AG04450 (cell line): ENCODE measurements at places on chromosomes 2 and 18.

DNA sequence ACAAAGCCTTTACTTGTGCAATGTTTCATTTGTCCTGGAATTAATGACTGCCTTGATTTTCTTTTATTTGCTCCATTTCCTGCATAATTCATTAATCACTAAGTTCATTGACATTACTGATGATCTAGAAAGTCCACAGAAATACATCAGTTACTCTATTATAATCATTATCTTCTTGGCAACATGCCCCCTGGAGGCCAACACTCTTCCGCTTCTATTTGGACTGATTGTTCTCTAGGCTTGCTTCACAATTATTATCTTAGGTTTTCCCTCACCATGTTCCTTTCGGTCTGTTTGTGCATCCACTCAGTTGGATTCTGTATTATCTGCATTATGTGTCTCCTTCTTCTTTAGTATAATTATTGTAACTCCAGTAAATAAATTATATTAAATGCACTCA lies 461.0 kb upstream of the CDH2 start:
- DNase-seq: no peak

GRCh38 chr2:108612153-108612513 lies 77.9 kb downstream of the LIMS1 start:
- DNase-seq: peak; percentile 52

- DNase-seq: no peak
Observed at GRCh38 chr2:165844216-165844615, 50.2 kb upstream of the GALNT3 start.

DNA sequence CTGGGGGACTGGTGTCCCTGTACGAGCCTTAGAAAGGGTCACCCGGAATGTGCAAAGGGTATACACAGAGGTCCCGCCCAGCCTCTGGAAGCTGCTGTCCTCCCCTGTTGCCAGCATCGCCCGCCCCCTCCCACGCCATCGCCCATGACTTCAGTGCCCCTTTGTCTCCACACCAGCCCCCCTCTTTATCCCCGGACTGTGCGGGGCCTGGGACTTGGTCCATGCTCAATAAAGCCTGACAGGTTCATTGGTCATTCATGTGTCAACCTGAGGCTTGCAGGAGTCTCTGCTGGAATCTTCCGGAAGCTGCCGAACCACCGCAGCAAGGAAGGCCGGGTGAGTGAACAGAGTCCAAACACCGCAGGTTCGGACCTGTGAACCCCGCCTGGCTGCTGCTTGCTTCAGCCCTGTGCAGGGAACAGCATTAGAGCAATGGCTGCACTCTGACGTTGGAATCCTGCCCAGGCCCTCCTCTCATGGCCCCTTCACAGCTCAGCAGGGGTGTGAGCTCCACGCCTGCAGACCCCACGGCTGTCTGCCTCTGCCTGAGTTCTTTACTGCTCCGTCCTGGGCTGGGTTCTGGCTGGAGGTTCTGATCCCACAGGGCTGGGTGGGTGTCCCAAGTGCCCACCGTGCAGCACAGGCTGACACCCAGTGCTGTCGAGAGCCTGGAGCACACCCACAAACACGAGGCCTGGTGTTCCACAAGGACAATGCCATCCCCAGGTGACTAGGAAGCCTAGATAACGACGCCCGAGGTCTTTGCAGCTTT lies 96.5 kb downstream of the SEPTIN10 start:
- DNase-seq: no peak

DNA sequence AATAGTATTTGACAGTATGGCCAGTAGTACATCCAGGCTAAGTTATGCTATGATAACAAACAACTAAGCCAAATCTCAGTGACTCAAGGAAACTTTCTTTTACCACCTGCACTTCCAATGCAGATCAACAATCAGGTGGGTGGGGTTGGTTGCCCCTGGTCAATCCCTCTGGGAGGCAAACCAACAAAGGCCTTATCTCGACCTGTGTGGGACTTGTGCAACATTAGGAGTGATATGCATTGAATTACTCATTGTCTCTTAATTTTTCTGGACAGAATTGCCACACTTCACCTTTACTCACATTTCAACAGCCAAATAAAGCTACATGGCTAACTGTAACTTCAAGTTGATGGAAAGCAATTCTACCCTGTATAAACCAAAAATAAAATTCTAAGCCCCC lies 1049.3 kb upstream of the CDH2 start:
- DNase-seq: no peak

GRCh38 chr2:235940330-235940729 lies 227.9 kb downstream of the GBX2 start:
- peak; percentile 84 for DNase-seq

DNA sequence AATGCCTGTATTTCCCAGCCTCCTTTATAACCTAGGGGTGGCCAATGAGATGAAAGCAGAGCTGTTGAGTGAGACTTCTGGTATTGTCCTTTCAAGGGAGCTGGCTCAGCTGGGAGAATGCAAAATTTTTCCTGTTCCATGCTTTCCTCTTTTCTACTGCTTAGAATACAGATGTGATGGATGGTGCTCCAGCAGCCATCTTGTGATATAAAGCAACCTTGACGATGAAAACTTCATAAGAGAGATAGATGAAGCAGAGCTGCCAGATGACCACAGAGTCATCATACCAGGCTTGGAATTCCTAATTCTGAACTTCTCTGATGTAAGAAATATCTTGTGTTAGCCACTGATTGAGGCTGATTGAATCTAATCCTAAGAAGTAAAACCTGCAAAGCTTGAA lies 11.9 kb upstream of the INHBB start:
- DNase-seq: no peak

DNA sequence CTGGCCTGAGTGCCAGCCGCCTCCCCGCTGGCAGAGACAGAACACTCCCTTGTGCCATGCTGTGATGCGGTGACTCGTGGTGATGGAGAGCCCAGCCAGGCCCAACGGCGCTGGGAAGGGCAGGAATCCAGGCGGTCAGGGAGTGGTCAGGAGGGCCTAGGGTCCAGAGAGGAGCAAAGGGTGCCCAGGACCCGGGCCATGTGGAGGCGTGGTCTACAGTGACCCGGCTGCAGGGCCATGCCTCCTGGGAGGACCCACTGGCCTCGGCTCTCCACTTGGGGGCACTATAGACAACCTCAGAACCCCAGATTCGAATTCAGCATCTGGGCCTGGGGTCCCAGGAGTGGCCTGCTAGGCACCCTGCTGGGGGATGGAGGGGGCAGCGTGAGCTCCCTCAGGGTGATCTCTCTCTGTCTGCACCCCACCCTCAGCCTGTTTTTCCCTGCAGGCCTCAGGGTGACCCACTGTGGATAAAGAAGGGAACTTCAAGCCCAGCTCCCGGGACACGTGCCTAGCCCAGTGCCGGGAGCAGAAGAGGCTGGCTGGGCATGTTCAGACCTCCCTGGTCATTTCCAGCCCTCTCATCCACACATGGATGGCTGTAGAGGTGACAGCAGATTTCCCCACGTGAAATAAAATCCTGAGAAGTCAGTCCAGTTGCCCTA lies 13.0 kb downstream of the AMER3 start:
- no peak for DNase-seq

- peak; percentile 81 for DNase-seq
Observed at GRCh38 chr2:28274911-28275685, 117.6 kb upstream of the FOSL2 start.

DNA sequence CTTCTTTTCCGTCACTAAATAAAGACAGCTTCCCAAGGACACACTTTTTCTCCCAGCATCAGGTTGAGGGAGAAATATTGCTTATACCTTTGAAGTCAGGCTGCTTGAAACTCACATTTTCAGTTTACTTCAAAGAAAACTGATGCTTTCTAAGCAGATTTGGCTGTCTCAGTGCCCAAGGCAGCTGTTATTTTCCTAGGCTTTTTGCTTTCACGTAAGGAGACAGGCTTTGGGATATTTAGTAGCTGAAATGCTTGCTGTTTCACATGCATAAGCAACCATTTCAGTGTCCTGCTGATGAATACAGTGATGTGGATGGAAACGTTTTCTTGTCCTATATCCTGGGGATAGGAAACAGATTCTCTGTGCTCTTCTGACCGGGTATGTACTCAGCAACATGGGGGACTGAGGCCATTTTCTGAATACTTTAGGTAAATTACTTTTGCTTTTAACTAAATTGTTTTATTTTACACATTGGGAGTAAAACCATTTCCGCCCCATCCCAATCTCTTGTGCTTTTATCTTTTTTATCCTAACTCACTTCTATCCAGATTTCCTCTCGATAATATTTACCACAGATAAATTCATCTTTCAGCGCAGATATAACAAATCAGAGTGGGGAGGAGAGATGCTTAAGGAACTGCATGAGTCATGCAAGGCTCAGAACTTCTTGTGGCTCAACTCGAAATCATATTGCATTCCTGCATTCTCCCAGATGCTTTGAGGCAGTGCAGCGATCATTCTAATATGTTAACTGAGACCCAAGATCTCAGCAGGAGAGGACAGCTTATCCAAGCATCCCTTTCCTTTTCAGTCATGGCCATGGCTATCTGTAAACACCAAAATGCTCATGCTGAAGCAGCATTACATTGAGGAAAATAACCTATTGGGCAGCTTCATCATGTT lies 22.2 kb downstream of the GALR1 start:
- DNase-seq: no peak

- no peak for DNase-seq
Observed at GRCh38 chr2:143745060-143745459, 615.8 kb downstream of the ARHGAP15 start.
